ENCODE measurements at places on chromosomes 6 and 20.

GRCh38 chr6:20769631-20770030 is 235.4 kb downstream of the CDKAL1 start:
- no peak for DNase-seq

DNA sequence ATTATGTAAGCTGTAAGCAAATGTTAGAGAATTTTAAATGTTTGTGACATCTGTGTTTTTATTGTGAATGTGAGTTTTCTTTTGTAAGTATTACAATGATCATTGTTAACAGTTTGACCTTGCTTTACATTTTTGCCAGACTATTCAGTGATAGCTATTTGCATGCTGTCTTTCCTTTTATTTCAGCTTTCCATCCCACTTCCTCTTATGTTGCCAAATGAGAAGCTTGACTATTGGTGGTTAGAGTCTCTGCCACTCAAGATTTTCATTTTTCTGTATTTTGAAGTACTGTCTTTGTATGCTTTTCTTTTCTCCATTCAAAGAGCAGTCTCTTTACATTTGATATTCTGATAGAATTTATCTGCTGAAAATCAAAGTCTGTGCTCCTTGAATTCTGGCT is 104.1 kb downstream of the PRIM2 start:
- DNase-seq: no peak

DNA sequence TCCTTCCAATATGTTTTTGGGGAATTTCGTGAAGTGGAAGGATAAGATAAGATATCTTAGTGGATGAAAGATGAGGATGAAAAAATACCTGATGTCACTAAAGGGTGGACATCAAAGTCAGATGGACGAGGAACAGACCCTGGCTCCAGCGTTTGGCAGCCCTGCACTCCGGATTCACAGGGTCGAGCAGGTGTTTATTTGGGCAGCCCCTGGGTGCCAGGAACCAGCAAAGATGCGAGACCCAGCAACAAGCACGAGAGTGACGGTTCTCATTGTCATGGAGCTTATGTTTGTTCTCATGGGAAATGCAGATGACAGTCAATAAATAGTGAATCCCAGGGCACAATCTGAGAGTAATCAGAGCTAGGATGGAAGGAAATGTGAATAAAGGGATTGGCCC is 131.1 kb downstream of the PHACTR3 start:
- no peak for DNase-seq

GRCh38 chr6:35139924-35140638 is 1.1 kb downstream of the TCP11 start:
- peak; percentile 59 for DNase-seq

DNA sequence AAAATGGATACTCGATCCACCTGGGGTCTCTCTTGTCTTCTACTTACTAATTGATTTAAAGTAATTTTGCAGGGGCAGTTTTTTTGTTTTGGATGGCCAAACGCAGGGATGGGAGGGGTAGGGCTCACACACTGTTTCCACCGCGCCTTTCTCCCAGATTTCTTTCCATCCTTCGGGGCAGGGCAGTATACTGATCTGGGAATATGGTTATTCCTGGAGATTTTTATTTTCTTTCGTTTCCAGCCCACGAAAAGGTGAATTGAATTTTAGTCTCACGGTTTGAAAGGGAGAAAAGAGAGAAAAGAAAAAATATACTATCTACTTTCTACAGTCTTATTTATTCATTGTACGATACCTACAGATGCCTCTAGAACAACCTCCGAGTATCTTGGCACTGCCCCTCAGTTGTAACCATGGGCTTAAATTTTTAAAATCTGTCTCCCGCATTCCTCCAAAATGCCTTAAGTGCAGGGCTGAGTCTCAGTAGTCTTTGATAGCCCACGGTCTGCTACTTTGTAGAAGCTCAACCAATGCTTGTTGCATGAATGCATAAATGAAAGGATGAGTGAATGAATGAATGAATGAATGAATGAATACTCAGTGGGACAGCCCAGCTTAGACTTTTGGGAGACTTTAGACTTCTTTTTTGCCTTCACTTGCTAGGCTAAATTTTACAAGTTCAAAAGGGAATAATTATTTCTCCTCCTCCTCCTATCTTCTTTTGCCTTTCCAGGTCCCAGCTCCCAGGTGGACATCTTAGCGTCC is 18.1 kb upstream of the TRIM27 start:
- no peak for DNase-seq

GRCh38 chr6:132085731-132086130 is 134.6 kb upstream of the CCN2 start:
- no peak for DNase-seq

- no peak for DNase-seq
Observed at GRCh38 chr20:52094693-52095092, 96.9 kb downstream of the ZFP64 start.

DNA sequence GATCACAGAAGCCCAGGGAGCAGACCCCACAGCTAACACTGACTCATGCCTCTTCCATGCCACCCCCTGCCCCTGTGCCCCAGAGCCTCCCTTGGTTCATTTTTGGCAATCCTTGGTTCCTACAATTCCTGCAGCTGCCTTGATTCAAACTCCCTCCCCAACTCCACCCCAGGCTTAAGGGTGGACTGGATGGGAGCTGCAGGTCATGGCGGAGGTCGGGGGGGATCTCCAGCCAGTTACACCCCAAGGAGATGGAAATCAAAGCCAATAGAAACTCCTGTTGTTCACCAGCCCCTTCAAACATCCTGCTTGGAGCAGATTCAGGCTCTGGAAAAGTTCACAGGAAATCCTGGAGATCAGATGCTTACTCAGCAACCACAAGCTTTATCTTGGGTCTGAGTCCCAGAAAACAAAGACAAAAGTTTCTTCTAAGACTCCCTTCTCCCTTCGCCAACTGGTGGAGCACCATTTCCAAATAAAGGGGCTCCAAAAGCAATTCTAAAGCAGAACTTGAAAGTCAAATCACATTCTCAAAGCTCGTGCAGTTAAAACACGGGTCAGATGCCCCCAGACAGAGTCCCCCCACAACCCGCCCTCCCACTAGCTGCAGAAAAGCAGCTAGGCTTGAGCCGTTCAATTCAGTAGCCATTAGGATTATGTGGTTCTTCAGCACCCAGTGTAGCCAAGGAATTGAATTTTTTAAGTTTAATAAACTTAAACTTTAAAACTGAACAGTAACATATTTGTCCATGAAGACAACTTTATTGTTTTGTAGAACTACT is 149.5 kb downstream of the ANKRD60 start:
- DNase-seq: peak; percentile 78

DNA sequence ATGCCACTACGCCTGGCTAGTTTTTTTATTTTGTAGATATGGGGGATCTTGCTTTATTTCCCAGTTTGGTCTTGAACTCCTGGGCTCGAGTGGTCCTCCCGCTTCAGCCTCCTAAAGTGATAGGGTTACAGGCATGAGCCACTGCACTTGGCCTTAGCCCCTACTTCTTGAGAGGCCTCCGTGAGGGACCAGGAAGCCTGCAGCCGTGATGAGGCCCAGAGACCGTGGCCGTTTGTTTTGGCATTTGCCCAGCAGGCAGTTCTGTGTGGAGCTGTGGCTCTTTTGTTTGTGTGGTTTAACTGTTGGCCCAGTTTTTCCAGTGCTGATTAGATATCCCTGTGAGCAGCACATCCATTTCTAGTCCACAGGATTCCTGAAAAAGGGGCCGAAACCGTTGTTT is 39.8 kb downstream of the SRSF3 start:
- no peak for DNase-seq

- no peak for DNase-seq
Observed at GRCh38 chr6:160912411-160912810, 79.2 kb upstream of the MAP3K4 start.

- no peak for DNase-seq
Observed at GRCh38 chr6:27837625-27838057, 74.6 kb downstream of the OR2B2 start.

GRCh38 chr6:69422020-69422419 is 374.8 kb downstream of the LMBRD1 start:
- no peak for DNase-seq

- DNase-seq: no peak
Observed at GRCh38 chr6:3385660-3386151, 71.1 kb downstream of the SLC22A23 start.

DNA sequence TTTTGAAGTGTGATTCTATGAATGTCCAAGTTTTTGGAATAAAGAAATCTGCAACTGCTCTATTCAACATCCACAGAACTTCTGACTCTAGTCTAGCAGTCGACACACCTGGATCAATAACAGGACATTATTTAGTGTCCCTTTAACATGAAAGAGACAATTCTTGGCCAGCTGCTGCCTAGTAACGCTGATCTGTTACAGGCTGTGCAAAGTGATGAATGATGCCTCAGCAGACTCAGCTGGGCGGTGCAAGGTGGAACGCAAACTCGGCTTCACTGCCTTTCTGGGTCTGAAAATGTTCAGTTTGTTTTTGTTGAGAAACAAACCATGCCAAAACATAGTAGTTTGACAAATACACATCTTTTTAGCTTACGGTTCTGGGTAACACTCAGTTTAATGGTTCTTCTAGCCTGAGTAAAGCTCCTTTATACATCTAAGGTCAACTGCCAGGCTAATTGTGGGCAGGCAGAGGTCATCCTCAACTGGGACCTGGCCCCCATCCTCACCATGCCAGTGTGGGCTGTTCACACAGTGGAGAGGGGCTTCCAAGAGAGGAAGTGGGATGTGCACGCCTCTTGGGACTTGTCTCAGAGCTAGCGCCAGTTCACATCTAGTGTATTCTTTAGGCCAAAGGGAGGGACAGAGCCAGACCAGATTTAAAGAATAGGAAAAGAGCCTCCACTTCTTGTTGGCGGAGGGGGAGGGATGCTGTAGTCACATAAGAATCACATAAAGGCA is 879.7 kb downstream of the QKI start:
- no peak for DNase-seq

DNA sequence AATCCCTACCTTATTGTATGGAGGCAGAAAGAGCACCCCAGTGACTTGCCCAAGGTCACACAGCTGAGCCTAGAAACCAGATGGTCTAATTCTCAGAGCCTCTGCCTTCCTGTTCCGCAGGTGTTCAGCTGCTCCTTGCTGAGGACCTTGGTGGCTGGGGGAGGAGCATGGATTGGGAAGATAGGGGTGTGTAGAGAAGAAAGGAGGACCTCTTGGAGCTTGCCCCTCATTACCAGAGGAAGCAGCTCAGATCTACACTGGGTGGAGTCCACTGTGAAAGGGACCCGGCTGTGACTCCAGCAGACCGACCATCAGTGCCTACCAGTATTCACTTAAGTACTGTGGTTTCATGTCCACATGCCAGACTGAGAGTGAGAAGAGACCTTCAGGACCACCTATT is 15.2 kb downstream of the FOXP4 start:
- DNase-seq: no peak

GRCh38 chr6:19369785-19370184 is 467.4 kb upstream of the ID4 start:
- no peak for DNase-seq

DNA sequence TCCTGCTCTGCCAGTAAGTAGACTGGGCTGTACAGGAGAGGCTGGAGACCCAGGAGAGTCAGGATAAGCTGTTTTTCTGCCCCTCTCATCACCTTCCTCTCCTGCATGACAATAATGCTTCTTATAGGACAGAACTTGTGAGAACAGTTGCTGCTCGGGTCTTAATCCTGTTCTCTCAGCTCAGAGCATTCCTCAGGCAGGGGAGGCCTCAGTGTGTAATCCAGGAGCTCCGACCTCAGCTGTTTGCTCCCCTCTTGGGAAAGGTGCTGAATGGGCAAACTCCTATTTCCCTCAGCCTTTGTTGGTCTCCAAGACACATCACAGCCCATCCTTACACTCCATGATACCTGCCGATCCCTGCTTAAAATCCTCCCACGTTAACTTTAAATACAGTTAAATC is 134.9 kb upstream of the LRFN2 start:
- no peak for DNase-seq

GRCh38 chr20:63282946-63283345 is 10.0 kb upstream of the COL20A1 start:
- DNase-seq: no peak

DNA sequence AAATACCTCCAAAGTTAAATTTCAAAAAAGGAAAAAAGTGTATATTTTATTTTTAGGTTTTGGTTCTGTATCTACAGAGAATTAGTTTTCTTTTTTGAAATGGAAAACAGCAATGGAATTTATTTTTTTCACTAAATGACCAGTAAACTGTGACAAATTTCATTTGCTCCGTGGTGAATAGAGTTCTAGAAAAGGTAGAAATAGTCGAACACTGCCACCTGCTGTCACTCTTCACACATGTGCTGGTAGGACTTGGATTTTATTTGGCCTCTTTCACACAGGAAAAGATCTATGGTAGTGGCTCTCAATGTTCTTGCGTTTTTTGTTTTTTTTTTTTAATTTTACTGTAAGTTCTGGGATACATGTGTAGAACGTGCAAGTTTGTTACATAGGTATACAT is 312.5 kb downstream of the EYA4 start:
- no peak for DNase-seq

DNA sequence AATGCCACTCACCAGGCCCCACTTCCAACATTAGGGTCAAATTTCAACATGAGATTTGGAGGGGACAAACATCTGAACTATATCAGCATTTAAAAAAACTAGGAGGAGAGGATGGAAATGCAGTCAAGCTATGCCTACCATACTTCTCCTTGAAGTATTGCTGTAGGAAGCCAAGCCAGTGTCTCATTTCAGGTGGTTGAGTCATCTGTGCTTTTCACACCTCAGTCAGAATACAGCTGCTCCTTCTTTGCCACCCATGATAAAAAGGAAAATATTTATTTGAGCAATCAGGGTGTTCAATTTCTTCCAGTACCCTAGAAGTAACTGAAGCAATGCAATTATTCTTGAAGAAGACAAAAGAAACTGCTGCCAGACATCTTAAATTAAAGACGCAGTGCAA is 47.0 kb upstream of the EEF1E1 start:
- DNase-seq: no peak

GRCh38 chr6:158611039-158611438 is 33.5 kb downstream of the DYNLT1 start:
- DNase-seq: no peak

GRCh38 chr20:48460681-48461080 is 367.1 kb downstream of the PREX1 start:
- no peak for DNase-seq

GRCh38 chr6:55174211-55175026 is at the start of gene HCRTR2:
Gene HCRTR2 (plus strand): TSS chr6:55174515. CDS start chr6:55174588, 73 bp downstream.
- no peak for DNase-seq

GRCh38 chr6:169064194-169064593 is 189.5 kb downstream of the THBS2 start:
- DNase-seq: no peak

DNA sequence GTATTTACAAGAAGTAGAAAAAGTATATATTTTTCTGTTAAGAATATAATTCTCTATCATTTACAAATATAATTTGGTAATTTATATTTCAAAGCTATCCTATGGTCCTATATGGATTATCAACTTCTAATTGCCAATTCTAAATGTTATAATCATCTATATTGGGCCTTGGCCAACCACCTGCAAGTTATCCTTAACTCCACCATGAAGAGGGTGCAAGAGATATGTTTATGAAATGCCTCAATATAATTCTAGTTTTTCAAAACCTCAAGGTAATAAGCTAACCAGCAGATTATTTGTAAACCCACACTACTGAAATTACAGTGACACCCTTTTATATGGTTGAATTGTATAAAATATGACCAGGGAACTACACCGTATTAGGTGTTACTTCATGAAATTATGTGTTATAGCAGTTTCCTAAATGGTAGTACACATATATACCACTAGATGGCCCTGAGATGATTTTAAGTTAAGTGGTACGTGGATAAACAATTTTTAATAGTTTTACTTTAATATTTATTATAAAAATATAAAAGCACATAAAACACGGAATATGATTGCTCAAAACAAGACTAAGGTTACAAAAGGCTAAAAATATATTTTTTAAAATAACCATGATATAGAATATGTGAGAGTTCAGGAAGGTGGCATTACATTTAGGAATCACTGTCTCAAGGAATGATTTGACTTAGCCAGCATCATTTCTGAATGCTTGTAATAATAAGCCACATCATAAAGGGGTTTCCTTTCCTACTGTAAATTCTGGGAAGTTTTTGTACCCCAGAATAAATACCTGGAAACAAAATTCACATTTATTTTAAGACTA is 9.8 kb upstream of the PNISR start:
- DNase-seq: no peak

Measured in HTR-8/SVneo (cell line).